ENCODE measurements at places on chromosomes 12 and 14.

DNA sequence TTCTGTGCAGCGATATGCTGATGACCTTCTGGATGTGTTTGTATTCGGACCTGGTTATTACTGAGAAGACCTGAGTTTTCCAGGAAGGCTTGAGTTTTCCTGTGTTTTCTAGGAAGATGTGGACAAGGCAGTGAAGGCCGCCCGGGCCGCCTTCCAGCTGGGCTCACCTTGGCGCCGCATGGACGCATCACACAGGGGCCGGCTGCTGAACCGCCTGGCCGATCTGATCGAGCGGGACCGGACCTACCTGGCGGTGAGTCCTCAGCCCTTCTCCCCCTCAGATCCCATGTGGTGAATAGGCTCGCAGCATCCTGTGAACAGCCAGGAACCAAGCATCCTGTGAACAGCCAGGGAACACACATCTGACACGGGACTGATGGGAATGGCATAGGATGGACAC, 16.3 kb downstream of the ALDH2 start:
- DNase-seq = no peak

GRCh38 chr12:65881348-65881961, 57.2 kb downstream of the HMGA2 start:
- peak; percentile 55 for DNase-seq

DNA sequence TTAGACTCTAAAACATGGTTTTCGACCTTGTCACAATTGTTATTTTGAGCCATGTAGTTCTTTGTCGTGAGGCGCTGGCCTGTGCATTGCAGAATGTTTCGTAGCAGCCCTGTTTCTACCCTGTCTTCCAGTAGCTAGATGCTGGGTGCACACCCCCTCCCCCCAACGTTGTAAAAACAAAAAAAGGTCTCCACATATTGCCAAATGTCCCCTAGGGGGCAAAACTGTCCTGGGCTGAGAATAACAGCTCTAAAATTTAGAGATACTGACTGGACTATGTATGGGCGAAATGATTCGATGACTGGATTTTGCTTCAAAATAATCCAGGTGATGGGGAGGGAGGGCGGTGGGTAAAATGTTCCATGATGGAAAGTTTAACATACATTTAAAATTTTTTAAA, 126.1 kb upstream of the FUT8 start:
- peak; percentile 53 for DNase-seq

GRCh38 chr12:62673028-62673815, 206.6 kb downstream of the MON2 start:
- DNase-seq = no peak

GRCh38 chr12:71642264-71642663, 21.4 kb downstream of the ZFC3H1 start:
- no peak for DNase-seq

DNA sequence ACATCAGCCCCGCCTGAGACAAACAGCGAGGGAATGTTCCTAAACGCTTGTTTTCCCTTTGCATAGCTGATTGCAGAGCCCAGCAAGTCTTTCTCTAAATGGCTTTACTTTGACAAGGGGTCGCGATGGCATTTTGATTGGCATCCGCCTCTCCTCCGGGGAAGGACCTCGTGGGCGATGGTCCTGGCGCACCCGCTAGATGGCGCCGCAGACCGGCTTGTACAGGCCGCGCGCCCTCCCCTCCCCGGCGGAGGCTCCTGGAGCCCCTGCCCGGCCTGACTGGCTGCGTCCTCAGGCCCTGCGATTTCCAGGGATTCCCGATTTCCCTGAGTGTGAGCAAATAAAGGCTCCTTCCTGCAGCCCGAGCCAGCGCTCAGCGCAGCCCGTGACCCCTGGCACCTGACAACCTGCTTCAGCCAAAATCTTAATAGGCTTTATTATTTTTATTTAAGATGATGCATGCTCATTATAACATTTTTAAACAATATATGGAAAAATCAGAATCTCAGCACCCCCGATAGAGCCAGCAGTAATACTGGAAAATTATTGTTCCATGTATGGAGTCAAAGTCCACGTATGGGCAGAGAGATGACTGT, 468.3 kb downstream of the AACS start:
- no peak for DNase-seq

DNA sequence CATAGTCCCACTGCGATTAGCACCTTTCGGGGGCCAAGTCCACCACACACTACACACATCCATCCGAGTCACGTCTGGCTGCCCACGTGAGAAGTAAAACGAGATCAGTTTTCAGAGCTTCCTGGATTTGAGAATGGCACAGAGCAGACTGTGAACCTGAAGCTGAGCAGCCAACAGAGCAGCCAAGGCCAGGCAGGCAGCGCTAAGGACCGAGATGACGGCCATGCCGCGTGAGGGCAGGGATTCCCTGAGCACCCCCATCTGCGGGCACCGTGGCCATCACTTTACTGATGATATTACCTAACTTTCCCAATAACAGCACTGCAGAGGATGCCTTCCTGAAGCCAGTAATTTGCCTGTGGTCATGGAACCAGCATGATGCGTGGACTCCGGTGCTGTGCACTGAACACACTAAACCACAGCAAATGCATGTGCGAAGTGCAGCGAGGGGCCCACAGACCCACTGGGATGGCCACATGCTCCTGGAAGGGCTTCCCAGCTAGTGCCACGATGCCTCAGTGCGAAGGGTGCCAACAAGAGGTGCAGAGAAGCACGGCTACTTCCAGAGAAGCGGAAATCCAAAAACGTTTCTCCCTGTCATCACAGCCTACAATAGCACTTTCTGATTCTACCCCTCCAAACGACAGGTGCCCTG, 56.0 kb downstream of the RNF34 start:
- no peak for DNase-seq

- DNase-seq = no peak
Measured at GRCh38 chr12:19588951-19589350, 149.7 kb downstream of the AEBP2 start.

- DNase-seq = no peak
Measured at GRCh38 chr12:69978020-69978419, 153.0 kb downstream of the MYRFL start.

DNA sequence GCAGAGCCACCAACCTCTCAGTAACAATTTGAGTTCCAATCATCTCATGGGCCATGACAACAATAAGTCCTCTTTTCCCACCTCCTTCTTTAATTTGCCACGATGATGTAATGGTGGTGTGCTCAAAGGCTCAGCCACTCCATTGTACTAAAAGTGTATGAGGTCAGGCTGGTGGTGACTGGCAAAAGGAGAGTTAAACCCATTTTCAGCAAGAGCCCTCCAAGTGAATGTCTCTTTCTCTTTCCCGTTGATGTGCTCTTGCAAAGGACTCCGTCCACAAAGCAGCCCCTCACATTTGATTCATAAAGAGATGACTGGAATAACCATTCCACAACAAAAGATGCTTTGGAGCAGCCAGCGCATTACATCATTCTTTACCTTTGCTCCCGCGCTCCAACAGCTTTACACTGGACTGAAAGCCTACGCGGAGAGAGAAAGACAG, 41.6 kb downstream of the DUSP16 start:
- no peak for DNase-seq

DNA sequence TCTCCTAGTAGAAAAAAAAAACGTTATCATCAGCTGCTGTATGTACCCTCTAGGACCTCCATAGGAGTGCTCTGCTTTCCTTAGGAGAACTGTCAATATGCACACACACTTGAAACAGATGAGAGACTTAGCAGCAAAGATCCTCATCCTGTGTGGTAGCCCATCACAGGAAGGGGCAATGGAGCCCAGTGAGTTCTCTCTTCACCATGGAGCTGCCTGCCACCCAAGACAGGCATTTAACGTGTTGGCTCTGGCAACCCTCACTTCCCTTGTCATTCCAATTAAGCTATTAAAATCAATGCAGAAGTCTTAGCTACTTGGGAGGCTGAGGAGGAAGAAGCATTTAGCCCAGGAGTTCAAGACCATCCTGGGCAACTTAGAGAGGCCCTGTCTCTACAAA, 64.8 kb upstream of the PLEKHA5 start:
- no peak for DNase-seq

DNA sequence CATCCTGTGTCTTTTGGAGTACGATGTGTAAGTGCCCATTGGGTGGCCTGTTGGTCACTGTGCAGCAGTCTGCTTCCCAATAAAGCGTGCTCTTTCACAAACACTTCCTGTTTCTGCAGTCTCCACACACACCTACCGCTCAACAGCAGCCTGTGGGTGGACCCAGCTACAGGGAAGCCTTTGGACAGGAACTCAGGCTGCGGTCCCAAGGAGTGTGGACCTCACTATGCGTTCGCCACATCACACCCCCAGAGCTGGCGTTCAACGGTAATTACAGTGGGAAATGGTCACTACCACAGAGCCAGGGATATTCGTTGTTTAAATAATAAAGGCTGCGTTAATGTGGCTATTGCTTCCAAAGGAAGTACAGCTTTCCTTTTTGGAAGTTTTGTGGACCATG, 16.2 kb downstream of the PSMC1 start:
- no peak for DNase-seq

DNA sequence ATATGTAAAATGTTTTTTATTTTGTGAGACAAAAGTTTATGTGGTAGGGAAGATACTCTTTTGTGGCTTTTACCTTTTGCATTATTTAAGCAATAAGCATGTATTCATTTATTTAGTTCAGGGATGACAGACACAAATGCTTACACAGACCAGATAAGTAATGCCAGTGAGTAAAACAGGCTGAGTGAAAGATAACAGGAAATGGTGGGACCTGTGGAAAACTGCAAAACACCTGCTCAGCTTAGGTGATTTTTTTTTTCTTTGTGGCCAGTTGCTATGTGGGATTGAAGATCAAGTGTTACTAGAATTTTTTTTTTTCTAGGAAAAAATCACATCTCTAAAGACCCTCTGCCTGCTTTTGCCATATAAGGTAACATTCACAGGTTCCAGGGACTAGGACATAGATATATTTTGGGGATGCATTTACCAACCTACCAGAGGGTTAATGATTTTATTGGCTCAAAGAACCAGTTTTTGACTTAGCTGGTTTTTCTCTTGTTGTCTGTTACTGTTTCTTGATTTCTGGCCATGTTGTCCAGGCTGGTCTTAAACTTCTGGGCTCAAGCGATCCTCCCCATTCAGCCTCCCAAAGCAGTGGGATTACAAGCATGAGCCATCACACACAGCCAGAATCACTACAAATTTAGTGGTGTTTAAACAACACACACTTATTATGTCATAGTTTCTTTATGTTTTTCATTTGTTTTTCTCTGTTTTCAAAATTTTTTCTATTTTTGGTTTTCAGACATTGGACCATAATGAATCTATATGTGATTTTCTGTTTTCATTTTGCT, 9.8 kb downstream of the PSMA6 start:
- DNase-seq = no peak

DNA sequence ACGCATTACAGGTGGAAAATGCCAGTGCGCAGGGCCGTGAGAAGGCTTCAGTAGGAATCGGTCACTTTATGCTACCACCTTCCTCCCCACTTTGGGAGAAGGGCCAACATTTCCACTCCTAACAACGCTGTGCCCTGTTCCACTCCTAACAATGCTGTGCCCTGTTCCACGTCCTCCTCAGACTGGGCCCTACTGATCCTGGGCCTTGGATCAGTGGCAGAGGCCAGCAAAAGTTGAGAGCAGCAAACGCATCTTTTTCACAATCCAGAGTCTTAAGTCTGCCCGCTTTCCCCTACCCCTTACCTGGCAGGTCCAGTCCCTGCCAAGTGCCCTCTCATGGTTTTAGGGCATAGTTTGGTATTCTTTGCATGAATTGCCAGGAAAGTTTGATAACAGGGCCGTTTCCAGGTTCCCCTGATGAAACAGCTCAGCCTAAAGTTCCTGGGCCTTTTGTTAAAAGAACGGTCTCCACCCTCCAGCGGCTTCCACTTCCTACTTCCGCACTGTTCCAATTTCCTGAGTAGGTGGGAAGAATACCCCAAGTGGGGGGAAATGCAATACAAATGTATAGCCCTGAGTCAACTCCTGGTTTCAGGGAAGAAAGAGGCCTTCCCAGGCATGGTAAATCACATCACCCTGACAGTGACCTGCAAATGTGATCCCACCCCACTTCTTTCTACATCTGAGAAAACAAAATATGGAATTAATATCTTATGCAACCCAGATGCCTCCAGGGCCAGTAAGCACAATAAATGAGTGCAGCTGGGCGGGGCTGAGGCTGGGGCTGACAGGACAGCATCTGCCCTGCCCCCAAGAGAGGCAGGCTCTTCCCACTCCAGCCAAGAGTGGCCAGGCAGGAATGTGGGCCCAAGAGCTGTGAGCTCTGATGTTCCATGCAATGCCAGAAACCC, 15.0 kb downstream of the KCTD10 start:
- peak; percentile 99 for DNase-seq

DNA sequence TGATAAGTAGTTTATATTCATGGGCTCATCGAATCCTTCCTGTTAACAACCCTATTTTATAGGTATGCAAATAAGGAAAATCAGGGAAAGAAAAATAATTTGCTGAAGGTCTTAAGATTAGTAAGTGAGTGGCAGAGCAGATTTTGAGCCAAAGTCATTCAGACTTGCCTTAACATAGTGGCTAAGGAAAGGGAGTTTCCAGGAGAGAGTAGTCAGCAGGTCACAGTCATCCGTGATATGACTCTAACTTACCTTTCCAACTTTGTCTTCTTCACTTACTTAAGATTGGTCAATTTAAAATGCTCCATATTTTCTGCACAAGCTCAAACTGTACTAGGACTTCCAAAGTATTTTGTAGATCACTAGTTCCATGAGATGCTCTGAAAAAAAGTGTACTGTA, 46.6 kb downstream of the AKAP6 start:
- no peak for DNase-seq

- DNase-seq = no peak
Measured at GRCh38 chr14:72680853-72681640, 212.9 kb downstream of the DPF3 start.

- no peak for DNase-seq
Measured at GRCh38 chr12:98402091-98402490, 113.3 kb upstream of the TMPO start.

GRCh38 chr12:46569826-46570439, 197.4 kb upstream of the SLC38A2 start:
- DNase-seq = no peak

GRCh38 chr12:89418228-89418910, 66.1 kb upstream of the DUSP6 start:
- no peak for DNase-seq

GRCh38 chr12:111339321-111339938, 29.5 kb downstream of the PHETA1 start:
- DNase-seq = no peak

Measured in foreskin fibroblast (primary cell).